Stimulated activated CD4-positive, alpha-beta T cell treated with anti-CD3 and anti-CD28 coated beads, Interleukin-1b, Interleukin-23, amount 100 ng/mL, for 1 hour (primary cell): ENCODE measurements at places on chromosomes 3 and 15.

DNA sequence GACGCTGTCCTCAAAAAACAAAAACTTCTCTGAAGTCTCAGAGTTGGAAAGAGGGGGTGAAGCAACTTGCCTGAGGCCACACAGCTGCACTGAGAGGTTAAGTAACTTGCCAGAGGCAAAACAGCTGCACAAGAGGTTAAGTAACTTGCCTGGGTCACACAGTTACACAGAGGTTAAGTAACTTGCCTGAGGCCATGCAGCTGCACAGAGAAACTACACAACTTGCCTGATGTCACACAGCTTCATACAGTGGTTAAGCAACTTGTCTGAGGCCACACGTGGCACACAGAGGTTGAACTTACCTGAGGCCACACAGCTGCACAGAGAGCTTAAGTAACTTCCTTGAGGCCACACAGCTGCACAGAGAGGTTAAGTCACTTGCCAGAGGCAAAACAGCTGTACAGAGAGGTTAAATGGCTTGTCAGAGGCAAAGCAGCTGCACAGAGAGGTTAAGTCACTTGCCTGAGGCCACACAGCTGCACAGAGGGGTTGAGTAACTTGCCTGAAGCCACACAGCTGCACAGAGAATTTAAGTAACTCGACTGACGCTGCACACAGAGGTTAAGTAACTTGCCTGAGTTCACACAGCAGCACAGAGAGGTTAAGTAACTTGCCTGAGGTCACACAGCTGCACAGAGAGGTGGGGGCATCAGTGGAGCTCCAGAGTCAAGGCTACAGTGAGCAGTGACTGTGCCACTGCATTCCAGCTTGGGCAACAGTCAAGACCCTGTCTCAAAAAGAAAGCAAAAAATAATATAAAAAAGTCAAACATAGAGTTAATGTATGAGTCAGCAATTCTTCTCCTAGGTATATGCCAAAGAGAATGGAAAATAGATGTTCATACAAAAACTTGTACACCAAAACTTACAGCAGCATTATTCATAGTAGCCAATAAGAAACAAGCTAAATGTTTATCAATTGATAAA is 12.0 kb upstream of the ACAD9 start:
- no peak for DNase-seq

DNA sequence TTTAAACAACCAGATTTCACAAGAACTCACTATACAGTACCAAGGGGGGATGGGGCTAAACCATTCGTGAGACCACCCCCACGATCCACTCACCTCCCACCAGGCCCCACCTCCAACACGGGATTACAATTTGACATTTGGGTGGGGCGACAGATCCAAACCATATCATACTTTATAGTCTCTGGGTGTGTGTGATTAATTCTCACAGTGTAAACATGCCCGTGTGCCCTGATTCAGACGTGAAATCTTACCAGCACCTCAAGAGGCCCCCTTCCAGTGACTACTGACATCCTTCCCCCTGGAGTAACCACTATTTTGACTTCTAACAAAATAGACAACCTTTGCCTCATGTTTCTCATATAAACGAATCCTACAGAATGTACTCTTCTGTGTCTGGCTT is 5.0 kb upstream of the PDIA5 start:
- DNase-seq: no peak

- no peak for DNase-seq
These were observed 118.8 kb upstream of the ADPGK start for GRCh38 chr15:72902245-72902918.

DNA sequence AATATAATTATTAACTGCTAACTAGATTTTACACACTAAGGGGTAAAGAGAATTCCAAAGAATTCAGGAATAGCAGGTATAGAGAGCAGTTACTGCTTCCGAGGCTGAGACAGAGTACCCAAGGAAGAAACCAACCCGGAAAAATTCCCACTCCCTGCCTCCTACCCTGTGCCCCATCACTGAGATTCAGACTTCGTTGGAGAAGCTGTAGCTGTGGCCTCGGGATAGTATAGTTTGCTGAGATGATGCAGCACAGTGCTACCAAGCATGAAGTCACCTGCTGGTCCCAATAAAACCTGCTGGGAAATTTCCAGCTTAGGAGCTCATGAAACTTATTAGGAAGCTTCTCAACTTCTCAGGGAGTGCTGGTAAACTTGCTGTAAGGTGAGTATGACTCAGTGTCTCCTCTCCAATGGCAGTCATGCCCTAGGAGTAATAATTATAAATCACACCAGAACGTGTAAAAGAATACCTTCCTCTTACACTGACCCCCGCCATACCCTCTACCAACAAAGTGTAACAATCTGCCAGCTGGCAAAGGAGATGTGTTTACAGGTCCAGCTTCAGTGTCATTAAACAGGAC is 215.2 kb upstream of the ROBO2 start:
- DNase-seq: no peak

DNA sequence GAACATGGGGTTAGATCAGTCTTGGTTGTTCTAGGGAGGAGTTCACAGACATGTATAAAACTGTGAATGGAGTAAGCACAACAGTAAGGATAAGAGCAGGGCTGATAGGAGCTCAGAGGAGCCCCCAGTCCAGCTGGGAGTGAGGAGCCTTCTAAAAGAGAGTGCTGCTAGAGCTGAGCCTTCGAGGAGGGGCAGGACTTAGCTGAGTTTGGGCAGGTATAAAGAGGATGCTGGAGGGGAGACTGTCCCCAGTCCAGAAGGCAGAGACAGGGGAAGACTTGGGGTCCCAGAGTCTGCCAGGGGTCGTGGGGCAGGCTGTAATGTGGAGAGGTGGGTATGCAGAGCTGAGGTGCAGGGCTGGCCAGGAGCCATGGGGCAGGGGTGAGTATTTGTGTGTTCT is 12.1 kb downstream of the CAND2 start:
- DNase-seq: no peak

DNA sequence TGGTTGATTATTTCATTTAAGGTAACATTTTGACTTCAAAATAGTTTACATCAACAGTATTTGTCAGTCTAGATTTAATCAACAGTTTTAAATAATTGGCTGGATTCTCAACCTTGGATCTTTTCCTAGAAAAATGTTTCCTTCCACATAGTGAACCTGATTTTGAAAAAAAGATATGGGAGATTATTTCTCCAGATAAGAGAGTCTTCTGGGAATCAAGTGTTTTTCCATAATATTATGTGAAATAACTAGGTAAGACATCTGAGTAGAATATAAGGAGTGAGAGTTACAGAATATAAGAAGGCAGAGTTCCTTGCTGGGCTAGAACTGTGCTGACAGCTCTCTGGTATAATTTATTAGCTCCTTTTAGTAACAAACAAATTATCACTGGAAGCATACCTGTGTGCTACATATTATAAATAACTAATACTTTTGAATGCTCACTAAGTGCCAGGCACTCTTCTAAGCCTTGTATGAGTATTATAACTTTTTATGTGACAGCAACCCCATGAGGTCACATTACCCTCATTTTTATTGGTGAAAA is 18.8 kb upstream of the TNFSF10 start:
- no peak for DNase-seq

DNA sequence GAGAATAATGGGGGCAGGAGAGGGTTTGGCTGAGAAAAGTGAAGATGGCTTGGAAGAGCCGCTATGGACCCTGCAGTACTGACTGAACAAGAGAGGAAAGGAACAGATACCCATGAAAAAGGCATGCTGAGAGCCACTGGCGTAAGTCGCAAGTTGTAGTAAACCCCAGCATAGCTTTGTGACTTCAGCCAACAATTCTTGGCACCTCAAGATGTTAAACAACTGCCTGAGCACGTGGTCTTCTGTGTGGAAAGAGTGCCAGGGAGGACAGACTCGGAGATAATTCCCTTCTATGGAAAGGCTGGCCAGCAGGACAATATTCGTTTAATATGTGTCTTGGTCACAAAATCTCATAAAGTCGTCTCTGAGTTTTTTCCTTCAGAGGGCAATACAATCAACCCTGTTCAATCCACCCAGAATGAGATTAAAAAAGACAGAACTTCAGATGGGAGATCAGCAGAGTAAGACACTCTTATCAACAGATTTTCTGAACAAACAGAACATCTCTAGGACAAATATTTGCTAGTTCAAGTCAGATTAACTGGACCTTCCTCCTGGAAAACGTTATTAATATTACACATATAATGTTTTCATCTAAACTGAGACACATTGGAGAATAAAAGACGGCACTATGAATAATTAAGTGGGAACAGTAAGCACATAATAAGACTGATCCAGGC is 49.2 kb downstream of the NEK10 start:
- DNase-seq: no peak

- no peak for DNase-seq
These were observed 111.3 kb downstream of the CD47 start for GRCh38 chr3:107979538-107979937.

DNA sequence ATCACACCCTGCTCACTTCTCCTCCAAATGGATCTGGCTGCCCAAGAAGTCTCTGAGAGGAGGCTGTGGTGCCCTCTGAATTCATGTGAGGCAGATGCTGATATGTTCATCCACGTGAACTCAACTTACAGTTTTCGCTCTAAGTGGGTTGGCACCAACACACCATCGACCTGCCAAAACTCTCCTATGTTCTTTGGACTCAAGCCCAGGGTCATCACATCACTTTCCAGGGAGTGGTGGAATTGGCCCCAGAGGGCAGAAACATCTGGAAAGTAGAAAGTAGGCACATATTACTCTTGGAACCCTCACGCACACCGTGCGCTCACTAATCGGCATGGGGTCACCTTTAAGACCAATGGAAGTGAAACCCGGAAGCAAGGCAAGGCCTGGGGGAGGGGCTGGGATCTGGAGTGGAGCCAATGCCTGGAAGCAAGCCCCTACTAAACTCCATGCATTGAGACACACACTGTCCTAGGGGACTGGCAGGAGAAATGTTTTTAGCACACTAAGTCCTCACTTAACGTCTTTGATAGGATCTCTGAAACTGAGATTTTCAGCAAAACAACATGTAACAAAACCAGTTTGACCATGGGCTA is 41.4 kb downstream of the SSUH2 start:
- no peak for DNase-seq

- DNase-seq: no peak
These were observed 226.6 kb downstream of the DPH6 start for GRCh38 chr15:35319354-35319753.

DNA sequence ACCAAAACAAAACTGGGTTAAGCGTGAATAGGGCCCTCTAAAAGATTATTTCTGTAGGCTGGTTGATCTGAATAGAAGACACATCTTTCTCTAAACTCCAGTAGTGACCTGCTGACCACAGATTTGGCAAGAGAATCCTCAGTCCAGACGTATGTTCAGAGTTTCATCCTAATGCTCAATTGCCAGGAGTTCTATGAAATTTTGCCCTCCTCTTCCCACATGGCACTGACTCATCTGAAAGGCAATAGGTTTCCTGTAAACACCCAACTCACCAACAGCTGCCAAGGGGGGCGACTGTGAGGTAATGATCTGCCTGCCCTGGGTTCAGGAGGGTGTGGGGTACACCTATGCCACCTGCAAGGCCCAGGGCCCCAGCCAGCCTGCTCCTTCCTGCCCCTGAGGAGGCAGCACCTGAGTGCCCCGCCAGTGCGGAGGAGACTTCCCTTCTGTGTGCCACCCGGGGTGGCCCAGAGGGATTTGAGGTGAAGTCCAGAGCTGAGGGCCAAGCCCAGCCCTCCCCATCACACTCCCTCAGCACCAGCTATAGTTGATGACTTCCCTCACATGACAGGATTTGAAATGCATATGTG is 8.4 kb upstream of the PLA2G4D start:
- DNase-seq: no peak

DNA sequence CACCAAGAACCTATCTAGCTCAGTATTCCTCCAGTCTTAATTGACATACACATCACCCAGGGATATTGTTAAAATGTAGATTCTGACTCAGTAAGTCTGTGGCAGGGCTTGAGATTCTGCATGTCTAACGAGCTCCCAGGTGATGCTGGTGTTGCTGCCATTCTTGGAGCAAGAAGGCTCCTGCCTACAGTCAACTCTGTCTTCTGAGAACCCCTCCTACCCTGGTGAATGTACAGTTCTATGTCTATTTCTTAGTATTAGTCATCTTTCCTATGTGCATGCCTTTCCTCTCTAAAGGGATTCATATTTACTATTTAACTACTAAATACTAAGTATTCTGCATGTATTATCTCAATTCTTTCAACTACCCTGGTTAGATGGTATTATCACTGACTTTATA is 268.7 kb downstream of the EDEM1 start:
- no peak for DNase-seq

DNA sequence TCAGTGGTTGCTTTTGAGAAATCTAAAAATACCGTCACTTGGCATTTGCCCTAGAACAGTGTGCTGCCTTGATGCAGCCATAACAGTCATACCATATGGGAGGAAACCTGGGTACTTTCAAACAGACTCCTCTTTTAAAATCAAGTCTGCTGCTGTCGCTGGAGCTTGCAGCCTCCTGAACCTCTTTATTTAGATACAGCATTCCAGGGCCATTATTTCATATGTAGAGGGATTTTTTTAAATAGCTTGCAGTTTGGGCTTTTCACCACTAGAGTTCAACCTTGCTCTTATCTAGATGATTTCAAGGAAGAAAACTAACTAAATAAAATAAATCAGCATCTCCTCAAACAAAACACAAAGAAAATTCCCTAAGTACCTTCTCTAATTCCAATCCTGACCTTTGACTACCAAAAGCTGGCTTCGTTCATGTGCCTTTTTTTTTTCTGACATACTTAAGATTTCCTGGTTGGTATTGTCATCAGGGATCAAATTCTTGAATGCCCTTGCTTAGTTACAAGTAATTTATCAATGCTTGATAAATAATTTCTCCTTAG is 111.6 kb downstream of the KBTBD8 start:
- no peak for DNase-seq

GRCh38 chr15:88238618-88239430 is 17.7 kb downstream of the NTRK3 start:
- DNase-seq: no peak

GRCh38 chr3:52439426-52440248 is 5.3 kb downstream of the SEMA3G start:
- DNase-seq: no peak

- no peak for DNase-seq
These were observed 960 bp downstream of the THBS1 start for GRCh38 chr15:39581793-39582285.

GRCh38 chr3:125107861-125108567 is 52.2 kb upstream of the HEG1 start:
- no peak for DNase-seq

GRCh38 chr3:38019658-38020341 is 9.6 kb downstream of the PLCD1 start:
- DNase-seq: no peak

DNA sequence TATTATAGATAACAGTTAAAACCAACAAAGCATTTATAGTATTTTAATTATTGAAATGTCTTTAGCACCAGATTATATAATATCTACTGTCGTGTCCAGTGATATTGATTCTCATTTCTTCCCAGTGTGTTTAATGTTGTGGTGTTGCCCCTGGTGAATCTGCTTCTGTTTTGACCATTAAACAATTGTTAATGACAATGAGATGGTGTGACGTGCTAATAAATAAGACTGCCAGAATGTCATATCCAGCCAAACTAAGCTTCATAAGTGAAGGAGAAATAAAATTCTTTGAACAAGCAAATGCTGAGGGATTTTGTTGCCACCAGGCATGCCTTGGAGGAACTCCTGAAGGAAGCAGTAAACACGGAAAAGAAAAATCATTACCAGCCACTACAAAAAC is 480.0 kb upstream of the ROBO1 start:
- DNase-seq: no peak
